Activated effector memory CD4-positive, alpha-beta T cell treated with anti-CD3 and anti-CD28 coated beads, Interleukin-2, amount 50 U/mL, for 16 hours (primary cell): ENCODE measurements at places on chromosomes 1 and 21.

DNA sequence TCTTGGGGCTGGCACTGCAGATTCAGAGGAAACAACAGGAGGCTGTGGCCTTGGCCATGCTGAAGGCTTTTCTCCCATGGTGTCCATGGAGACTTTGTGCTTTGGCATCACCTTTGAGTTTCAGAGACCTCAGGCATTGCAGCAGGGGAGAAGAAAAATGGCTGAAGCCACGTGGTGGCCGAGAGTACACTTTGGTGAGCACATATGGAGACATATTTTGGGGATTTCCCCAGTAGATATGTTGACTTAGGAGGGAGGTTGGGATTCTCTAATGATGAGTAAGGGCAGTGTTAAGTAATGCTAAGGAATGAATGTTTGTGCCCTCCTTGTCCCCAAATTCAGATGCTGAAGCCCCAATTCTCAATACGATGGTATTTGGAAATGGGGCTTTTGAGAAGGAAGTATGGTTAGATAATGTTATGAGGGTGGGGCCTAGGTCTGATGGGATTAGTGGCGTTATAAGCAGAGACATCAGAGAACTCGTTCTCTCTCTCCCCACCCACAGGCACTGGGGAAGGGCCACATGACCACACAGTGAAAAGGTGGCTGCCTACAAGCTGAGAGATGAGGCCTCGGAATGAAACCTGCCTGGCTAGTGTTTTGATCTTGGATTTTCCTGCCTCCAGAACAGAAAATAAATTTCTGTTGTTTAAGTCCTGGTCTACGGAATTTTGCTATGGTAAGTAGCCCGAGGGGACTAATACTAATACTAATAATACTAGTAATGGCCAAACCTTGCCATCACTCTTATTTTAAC, 98.6 kb downstream of the TBX19 start:
- DNase-seq = no peak

DNA sequence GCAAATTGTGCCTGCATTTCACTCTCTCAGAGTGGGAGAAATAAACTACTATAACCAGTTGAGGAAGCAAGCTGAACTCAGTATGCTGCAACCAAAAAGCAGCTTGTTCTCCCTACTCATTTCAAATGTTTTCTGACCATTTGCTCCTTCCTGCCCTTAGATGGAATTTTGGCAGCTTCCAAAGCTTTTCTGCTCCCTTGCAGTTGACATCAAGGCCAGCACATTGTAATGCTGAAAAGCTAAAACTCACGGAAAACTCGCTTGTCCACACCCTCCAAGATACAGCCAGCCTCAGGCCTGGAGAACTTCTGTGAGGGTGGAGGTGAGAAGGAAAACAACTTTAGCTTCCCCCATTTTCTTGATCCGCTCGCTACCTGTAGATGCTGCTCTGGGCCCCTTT, 5.0 kb upstream of the CHML start:
- DNase-seq = no peak

GRCh38 chr1:17494114-17494729, 45.3 kb upstream of the ARHGEF10L start:
- DNase-seq = peak; percentile 88

DNA sequence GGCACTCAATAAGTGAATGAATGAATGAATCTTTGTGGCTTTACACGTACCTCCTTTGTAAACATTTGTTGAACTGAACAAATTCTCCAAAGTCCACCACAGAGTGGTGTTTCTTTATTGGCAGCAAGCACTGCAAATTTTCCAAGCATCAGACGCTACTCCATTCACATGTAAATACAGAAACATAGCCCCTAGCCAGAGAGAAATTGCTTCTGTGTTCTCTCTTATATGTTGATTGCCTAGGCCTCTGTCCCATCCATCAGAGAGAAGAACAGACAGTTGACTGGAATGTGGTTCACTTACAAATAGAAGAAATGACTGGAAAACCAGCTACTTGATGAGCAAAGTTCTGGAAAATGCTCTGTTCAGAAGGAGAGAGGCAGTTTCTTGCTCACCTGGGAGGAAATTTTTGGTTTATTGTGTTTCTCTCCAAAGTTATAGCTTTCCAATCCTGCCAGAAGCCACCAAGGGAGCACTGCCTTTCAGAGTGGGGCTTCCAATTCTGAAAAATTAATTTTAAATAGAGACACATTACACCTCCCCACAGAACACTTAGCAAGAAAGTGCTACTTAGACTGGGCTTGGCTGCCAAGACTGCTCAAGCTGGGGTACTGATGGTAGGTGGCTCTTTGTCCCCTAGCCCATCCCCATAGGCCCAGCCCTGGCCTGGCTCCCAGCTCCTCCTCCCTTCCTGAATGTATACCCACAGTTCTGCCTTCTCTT, 18.1 kb upstream of the KIRREL1 start:
- DNase-seq = no peak

- no peak for DNase-seq
Observed at GRCh38 chr1:179493323-179493722, 82.4 kb downstream of the NPHS2 start.

DNA sequence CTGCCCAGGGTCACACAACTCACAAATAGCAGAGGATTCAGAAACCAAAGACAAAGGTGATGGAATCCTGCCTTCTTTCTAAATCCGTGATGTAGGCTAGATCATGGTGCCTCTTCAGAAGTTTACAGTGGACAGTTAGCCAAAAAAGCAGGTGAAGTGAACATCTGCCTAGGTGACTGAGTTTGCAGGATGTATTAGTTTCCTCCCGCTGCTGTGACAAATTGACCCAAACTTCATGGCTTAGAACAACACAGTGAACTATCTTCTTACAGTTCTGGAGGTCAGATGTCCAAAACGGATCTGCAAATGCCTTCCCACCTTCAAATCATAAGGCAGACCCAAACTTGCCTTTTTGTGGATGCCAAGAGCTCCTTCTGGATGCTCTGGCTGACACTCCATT, 3.2 kb upstream of the TMEM51 start:
- DNase-seq = no peak

GRCh38 chr1:232626452-232626851, 3.5 kb downstream of the SIPA1L2 start:
- no peak for DNase-seq

DNA sequence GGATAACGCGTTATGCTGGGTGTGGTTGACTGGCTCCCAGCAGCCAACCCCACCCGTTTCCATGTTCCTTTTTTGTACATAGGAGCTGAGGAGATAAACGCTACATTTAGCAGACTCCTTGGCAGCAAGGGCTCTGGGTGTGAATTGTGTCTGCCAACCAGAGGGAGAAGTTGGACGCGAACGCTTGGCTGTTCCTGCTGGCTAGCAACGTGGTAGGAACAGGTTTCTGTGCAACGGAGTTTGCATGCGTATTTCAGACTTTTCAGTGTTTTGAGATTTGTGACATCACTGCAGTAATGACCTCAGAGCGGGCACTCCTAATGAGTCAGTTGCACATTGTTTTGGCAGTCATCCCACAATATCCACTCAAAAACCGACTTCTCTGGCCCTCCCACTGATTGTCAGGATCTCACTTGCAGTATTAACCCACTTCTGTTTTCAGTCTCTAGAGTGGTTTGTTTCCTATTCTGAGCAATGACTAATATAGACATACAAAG, 98.7 kb upstream of the RGS1 start:
- no peak for DNase-seq

GRCh38 chr21:33198346-33199099, 31.2 kb upstream of the IFNAR2 start:
- no peak for DNase-seq

DNA sequence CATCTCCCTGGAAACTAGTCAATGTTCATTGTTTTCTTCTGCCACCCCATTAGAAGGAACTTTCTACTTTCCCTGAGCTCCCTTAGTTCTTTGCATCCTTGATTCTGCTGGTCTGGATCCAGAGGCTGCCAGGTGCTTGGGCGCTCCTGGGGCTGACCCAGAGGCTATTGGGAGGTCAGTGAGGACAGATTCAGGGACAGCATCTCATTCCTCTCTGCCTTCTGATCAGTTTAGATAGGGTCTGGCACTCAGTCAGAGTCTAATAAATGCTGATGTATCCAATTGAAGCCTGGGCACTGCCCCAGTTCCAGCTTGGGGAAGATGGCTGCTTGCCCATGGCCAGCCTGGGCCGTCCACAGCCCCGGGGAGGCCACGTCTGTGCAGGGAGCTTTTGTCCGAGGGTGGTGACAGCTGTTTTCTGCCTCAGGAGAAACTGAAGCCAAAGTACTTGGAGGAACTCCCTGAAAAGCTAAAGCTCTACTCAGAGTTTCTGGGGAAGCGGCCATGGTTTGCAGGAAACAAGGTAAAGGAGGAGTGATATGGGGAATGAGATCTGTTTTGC, 2.3 kb downstream of the GSTM1 start:
- DNase-seq = no peak

GRCh38 chr1:7954683-7955082, 6.8 kb upstream of the PARK7 start:
- DNase-seq = peak; percentile 60

- no peak for DNase-seq
Observed at GRCh38 chr1:111204983-111205713, 4.7 kb upstream of the DENND2D start.

GRCh38 chr1:117605164-117605773, 579 bp upstream of the TENT5C start:
- no peak for DNase-seq

DNA sequence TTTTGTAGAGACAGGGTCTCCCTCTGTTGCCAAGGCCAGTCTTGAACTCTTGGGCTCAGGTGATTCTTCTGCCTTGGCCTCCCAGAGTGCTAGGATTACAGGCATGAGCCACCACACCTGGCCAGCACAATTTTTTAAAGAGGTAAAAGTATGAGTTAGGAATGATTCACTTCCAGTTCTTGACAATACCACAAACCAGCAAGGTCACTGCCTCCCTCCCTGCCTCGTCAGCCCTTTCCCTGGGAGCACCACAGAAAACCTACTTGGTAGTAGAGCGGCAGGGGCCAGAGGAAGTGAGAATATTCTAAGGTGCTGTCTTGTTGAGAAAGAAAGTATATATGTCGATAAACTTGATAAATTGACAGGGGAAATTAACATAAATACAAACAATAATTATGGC, 10.8 kb upstream of the CDA start:
- no peak for DNase-seq

DNA sequence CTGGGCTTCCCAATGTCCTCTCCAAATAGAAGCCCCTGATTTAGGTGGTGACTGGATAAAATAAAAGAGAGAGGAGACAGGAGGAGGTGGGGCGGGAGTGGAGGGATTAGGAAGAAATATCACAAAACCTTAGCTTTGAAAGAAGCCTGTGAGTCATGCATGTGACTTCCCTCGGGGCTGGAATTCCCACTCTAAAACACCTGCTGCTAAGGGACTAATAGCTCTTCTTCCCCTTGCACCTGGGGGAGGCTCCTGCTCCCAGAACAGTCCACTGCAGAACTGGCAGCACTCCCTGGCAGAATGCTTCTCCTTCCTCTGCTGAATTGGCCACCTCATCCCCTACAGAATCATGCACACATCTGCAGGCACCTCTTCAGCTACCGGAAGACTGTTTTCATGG, 207.2 kb downstream of the ATG4C start:
- no peak for DNase-seq

- no peak for DNase-seq
Observed at GRCh38 chr1:98932184-98932583, 72.5 kb downstream of the PLPPR5 start.

DNA sequence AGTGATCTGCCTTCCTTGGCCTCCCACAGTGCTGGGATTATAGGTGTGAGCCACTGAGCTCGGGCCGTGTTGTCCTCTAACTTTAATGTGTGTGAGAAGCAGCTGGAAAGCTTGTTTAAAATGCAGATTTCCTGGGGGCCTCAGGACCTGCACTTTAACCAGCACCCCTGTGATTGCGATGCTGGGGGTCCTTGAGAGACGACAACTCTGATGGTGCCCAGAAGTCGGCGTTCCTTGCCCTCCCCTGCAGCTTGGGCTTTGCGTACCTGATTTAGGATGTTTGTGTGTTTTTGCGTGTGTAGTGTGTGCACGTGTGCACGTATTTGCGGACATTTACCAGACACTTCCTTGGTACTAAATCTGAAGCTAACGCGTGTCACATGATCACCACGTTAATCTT, 10.9 kb downstream of the IFNGR2 start:
- DNase-seq = no peak

- no peak for DNase-seq
Observed at GRCh38 chr21:41168391-41169257, 664 bp downstream of the BACE2 start.

GRCh38 chr21:16402752-16403151, 673.0 kb downstream of the USP25 start:
- no peak for DNase-seq
